ENCODE measurements at places on chromosomes 5 and 9. TPM values are rescaled to one million over a fixed set of nuclear protein-coding genes. Genes with fewer than 3 reads are reported as not detected.

Gene TMEM252
- total RNA-seq, result not detected

Gene SV2C
- 0.20 TPM for total RNA-seq

Gene MRPL22
- total RNA-seq, result 12.5 TPM

Gene MCTP1
- 8.6 TPM for total RNA-seq

Gene CAVIN4
- 0.48 TPM for total RNA-seq

Gene GABRA1
- total RNA-seq, result 7.9 TPM

Gene FIBCD1
- total RNA-seq, result not detected

GRCh38 chr9:16000811-16001210, 448.0 kb downstream of the CCDC171 start:
- no peak overlapping the region for H3K4me3 ChIP-seq
- H3K27ac ChIP-seq, result no peak overlapping the region
- no peaks in the 10 kb centered on the region for H3K36me3 ChIP-seq
- no peaks in the 10 kb centered on the region for H3K4me1 ChIP-seq

DNA sequence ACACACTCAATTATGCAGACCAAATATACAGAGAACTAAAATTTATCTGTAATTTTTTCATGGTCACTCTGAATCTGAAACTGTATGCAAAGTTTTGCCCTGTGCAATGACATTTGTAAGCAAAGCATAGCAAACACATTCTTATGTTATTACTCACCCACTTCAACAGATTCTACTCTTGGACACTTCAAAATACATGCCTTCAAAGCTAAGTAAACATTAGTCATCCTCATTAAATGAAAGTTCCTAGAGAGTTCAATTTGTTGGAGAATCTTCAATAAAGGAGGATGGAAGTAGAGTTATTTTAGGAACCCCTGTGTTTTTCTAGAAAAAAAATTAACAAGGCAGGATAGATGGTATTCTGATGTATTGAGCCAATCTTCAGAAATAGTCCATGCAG, 639.7 kb upstream of the C9orf72 start:
- no peaks in the 10 kb centered on the region for H3K4me1 ChIP-seq
- no peak overlapping the region for H3K4me3 ChIP-seq
- H3K27ac ChIP-seq, result no peak overlapping the region
- no peaks in the 10 kb centered on the region for H3K36me3 ChIP-seq

- DNase-seq, result no peak
- no peaks in the 10 kb centered on the region for H3K36me3 ChIP-seq
- H3K27ac ChIP-seq, result peak overlapping the region; percentile 6
Measured at GRCh38 chr5:81007637-81008027, 47.5 kb downstream of the RASGRF2 start.

DNA sequence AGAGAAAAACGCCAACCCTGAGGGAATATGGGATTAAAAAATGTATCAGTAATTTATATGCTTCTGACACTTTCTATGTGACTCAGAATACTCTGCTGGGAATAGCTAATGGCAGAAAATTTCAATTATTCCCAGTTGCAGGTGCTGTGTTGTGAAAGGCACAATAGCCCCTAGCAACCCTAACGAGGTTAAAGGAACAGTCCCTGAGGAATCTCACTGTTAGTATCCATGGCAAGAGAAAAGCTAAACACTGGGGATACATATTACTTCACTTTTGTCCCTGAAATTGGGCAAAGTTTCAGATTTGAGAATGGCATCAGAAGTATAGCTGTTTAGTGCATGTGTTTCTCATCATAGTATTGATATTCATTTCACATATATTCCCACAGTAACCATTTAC, 555.0 kb downstream of the RAB3C start:
- no peaks in the 10 kb centered on the region for H3K27me3 ChIP-seq
- peaks cover 6% of the 10 kb centered on the region for H3K4me1 ChIP-seq
- no peak for DNase-seq
- H3K4me3 ChIP-seq, result no peak overlapping the region

- peaks cover 10% of the 10 kb centered on the region for H3K4me1 ChIP-seq
- no peaks in the 10 kb centered on the region for H3K36me3 ChIP-seq
- no peaks in the 10 kb centered on the region for H3K27me3 ChIP-seq
Measured at GRCh38 chr9:96126321-96126881, 175.6 kb downstream of the HSD17B3 start.

GRCh38 chr9:136003411-136004218, 42.4 kb upstream of the UBAC1 start:
- no peaks in the 10 kb centered on the region for H3K36me3 ChIP-seq
- no peak overlapping the region for H3K27ac ChIP-seq
- no peak for DNase-seq
- H3K4me1 ChIP-seq, result peaks cover 22% of the 10 kb centered on the region
- no peak overlapping the region for H3K4me3 ChIP-seq

DNA sequence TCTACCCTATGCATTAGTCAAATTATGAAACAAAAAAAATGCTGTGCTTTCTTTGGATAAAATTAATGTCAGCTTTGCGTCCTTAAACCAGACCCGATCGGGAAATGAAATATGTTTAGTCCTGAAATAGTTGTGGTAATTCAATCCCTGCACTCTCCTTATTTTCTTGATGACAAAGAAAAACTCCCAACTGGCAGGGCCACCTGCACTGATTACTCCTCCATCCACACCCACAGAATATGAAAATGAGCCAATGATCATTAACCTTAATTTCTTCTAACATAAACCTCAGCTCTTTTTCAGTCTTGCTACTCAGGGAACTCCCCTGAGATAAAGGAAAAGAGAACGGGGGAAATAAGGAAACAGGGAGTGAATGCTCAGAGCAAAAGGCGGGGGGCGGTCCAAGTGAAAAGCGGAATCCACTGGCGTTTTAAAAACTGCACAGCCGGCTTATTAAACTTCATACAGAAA, 245.3 kb downstream of the BNC2 start:
- no peaks in the 10 kb centered on the region for H3K36me3 ChIP-seq
- peak overlapping the region; percentile 56 for H3K27ac ChIP-seq
- no peaks in the 10 kb centered on the region for H3K27me3 ChIP-seq
- DNase-seq, result no peak
- peaks cover 11% of the 10 kb centered on the region for H3K4me1 ChIP-seq

DNA sequence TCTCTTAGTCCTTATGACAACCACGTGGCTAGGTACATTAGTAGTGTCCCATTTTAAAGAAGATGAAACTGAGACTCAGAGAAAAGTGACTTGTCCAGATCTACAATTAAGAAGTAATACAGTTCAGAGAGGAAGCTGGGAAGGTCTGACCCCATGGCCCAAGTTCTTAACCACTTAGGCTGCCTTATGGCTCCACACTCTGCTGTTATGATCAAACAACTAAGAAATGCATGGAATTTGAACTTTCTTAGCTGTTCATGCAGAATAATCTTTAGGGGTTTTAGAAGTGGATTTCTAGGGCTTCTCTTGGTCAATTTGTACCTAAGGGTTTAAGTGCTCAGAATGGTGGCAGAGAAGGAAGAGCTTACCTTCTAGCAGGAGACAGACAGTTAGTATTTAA, 128.0 kb upstream of the MSX2 start:
- H3K36me3 ChIP-seq, result no peaks in the 10 kb centered on the region
- no peak overlapping the region for H3K27ac ChIP-seq

DNA sequence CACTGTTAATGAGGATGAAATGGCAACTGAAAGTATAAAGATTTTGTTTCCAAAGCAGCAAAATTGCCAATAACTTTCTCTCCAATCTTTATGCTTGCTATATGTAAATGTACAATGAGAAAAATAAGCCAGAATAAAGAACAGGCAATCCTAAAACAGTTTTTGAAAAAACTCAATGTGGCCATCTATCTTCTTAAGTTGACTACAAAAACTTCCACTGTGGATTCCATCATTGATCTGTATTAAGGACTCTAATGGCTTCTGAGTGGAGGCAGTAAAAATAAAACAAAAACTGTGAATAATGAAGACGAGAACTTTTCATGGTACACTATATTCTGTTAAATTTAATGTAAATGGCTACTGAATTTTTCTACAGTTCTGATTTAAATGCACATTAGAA, 382.9 kb downstream of the TMEM232 start:
- no peaks in the 10 kb centered on the region for H3K36me3 ChIP-seq
- H3K27ac ChIP-seq, result no peak overlapping the region
- H3K4me3 ChIP-seq, result no peak overlapping the region
- no peaks in the 10 kb centered on the region for H3K27me3 ChIP-seq
- no peak for DNase-seq

DNA sequence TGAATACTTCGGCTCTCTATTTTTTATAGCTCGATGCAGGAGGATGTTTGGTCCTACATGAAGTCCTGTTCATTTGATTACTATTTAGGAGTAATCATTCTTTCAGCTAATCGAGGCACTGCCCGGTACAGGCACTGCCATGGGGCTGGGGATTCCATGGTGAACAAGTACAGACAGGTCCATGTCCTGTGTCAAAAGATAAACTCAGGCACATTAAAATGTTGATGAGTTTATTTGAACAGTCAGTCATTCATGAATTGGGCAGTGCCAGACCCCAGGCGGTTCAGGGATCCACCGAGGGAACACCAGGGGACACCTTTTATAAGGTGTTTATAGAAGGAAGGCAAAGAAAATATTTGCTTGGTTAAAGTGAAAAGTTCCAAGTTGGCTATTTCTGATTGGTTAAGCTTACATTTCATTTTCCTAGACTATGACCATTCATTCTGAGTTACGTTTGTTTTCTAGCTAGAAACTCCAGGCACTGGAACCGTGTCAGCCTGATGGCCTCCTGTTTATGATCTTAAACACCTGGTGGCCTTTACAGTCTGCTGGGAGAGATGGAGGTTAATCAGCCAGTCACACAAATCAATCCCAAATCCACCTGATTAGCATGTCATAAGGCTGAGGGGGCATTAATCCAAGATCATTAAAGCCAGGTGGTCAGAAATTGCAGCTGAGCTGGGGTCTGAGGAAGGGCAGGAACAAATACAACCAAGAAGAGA, 47.0 kb upstream of the TDRD7 start:
- no peaks in the 10 kb centered on the region for H3K27me3 ChIP-seq
- H3K27ac ChIP-seq, result no peak overlapping the region
- peaks cover 5% of the 10 kb centered on the region for H3K4me1 ChIP-seq
- DNase-seq, result no peak
- H3K36me3 ChIP-seq, result no peaks in the 10 kb centered on the region
- no peak overlapping the region for H3K4me3 ChIP-seq

GRCh38 chr5:88734191-88734640, 148.8 kb downstream of the MEF2C start:
- no peak overlapping the region for H3K4me3 ChIP-seq
- H3K36me3 ChIP-seq, result no peaks in the 10 kb centered on the region
- peak; percentile 36 for DNase-seq
- H3K27ac ChIP-seq, result peak overlapping the region; percentile 43

GRCh38 chr9:108708448-108708847, 147.3 kb downstream of the ACTL7B start:
- no peaks in the 10 kb centered on the region for H3K4me1 ChIP-seq
- no peak for DNase-seq
- no peak overlapping the region for H3K4me3 ChIP-seq
- H3K36me3 ChIP-seq, result no peaks in the 10 kb centered on the region
- no peaks in the 10 kb centered on the region for H3K27me3 ChIP-seq

DNA sequence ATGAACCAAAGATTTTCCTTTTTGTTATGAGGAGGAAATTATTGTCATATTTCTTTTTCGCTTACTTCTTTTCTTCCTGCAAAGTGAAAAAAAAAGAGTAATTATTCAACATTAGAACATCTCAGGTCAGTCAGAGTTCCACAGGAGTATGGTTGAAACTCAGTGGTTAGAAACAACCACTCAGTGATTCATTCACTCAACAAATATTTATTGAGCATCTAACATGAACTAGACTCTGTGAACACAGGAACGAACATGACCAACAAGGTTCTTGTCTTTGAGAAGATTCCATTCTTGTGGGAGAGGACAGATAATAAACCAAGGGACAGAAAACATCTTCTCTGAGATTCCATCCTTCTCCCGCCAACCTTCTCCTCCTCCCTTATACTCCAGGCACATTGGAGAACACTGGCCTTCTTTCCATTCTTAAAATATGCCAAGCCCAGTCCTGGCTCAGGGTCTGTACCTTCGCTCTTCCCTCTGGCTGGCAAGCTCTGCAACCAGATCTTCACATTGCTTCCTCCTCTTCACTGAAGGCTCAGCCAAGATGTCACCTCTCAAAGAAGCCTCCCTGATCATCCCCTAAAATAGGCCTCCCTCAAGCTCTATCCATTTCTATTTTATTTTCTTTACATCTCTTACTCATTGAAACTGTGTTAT, 6.8 kb upstream of the GRAMD2B start:
- no peaks in the 10 kb centered on the region for H3K27me3 ChIP-seq
- H3K27ac ChIP-seq, result peak overlapping the region; percentile 72
- H3K36me3 ChIP-seq, result no peaks in the 10 kb centered on the region
- no peak for DNase-seq
- H3K4me1 ChIP-seq, result peaks cover 14% of the 10 kb centered on the region

DNA sequence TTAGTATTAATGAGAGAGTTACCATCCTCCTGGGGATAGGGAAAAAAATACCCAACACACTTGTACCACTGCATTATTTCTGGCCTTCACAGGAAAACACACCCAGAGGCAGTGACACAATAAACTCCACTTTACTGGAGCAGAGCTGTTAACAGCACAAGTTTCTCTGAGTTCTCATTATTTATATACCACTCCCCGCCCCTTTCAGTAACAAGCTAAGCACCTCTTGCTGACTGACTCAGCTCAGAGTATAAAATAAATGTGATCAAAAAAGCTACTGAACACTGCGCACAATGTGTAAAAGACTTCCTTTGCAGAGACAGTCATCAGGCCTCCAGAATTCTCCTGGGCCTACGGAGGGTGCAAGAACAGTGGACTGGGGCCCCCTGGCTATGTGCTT, 21.6 kb downstream of the KLF9 start:
- H3K4me3 ChIP-seq, result no peak overlapping the region
- H3K27ac ChIP-seq, result peak overlapping the region; percentile 65
- H3K4me1 ChIP-seq, result peaks cover 87% of the 10 kb centered on the region
- H3K27me3 ChIP-seq, result no peaks in the 10 kb centered on the region

DNA sequence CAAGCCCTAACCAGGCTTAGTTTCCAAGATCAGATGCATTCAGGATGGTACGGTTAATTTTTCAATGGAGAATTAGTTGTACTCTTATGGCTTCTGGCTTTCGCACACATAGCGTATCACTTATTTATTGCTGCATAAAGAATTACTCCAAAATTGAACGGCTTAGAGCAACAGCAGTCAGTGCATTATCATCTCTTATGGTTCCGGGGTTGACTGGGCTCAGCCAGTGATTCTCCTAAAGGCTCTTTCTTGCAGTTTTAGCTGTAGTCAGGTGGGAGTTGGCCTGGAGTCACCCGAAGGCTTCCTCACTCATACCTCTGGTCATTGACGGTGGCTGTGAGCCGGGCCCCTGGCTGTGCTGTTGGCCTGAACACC, 595 bp upstream of the GRHPR start:
- peak overlapping the region; percentile 74 for H3K4me3 ChIP-seq
- H3K4me1 ChIP-seq, result peaks cover 28% of the 10 kb centered on the region
- peak overlapping the region; percentile 88 for H3K27ac ChIP-seq
- H3K27me3 ChIP-seq, result no peaks in the 10 kb centered on the region

GRCh38 chr9:33737811-33738606, 57.4 kb upstream of the PRSS3 start:
- H3K27me3 ChIP-seq, result no peaks in the 10 kb centered on the region
- H3K4me3 ChIP-seq, result no peak overlapping the region
- DNase-seq, result peak; percentile 59
- H3K36me3 ChIP-seq, result no peaks in the 10 kb centered on the region

Data from transverse colon (tissue), 4 donors.